ENCODE measurements at places on chromosomes 3 and 15.

DNA sequence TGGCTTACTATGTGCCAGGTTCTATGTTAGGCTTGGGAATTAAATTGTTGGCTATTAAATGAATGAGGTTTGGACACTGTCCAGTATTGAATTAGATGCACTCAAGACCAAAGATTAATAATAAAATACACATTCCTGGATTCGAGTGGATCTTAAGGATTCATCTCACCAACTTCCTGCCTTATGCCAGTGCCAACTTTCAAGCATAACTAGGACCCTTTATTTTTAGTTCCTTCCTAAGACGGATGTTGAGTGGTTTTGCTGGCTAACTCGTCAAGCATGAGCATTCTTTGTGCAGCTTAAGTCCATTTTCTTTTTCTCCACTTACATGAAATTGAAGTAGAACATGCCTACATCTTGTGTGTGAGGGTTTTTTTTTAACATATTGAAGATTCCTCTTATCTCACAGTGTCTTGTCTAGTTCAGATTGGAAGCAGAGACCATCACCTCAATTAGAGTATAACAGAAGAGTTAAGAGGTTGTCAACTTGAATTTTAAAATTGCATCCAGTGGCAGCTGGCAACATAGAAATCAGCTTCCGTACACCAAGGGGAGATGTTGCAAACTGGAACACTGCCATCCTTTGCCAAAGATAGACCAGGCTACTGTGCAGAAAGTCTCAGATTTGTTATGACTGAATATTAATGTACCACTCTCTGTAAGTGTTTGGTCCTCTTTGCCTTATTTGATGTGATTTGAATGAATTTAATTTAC is 106.3 kb upstream of the BFSP2 start:
- DNase-seq, result no peak

- DNase-seq, result peak; percentile 75
These were observed 165.0 kb downstream of the ABHD5 start for GRCh38 chr3:43855674-43856299.

DNA sequence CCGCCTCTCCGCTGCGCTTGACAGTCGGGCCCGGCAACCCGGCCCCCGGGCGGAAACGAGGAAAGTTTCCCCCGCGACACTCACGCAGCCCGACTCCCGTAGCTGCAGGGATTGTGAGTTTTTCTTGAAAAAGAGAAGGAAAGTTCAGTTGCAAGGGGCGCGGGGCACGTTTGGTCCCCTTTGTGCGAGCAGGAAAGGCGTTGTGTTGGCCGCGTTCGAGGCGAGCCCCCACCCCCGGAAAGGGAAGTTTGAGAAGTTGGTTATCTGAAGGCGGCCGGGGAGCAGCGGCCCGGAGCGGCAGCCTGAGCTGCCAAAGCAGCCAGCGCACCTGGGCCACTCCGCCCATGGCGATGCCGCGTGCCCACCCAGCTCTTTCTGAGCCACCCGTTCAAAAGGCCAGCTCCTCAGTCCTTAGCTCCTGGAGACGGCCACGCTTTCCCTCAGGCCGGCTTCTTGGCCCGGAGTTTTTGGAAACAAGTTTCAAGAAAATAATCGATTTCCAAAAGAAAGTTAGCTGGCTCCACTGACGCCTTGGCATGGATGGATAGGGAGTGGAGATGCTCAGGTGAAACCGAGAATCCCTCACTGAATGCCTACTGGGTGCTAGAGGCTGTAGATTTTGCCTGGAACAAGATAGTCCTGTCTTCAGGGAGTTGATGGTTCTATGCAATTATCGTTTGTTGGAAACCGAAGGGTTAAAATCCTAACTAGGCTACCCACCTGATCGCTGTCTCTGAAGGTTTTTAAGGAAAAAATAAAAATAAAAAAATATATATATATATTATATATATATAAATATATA is 832 bp downstream of the TGFBR2 start:
- peak; percentile 39 for DNase-seq

DNA sequence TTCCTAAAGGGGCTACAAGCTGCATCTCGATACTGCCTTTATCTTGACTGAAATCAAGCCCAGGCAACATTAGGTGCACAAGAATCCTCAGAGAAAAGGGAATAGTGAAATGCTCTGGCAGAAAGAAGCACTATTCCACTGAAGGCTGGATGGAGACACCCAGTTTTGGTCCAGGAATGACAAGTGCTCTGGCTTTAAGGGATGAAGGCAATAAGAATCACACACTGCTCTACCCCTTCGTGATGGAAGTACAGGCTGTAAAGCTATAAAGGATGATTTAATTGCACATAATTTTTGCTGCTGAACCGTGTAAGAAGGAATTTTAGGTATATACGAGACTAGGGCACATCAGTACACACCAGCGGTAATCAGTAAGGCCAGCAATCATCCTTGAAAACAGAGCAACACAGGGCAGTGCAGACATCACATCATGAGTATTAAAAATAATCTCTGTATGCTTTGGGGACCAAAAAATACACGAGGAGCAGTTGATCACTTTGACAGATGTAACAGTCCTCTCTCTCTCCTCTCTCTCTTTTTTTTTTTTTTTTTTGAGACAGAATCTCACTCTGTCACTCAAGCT is 414.6 kb upstream of the TBL1XR1 start:
- no peak for DNase-seq

DNA sequence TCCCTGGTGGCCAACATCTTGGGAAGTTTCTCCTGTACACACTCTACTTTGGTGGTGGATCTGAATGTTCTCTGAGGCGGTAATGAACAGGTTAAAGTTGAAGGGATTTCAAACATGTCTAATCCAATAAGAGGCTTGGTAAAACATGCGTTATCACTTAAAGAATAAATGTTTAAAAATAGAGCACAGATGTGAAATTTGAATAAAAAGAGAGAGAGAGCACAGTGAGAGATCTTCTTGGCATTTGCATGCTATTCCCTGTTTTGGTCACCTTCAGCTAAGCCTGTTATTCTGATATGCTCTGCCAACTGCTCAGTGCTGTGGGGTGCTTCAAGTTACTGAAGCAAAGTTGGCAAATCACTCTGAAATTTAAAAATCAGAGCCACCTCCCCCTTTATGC is 237.7 kb upstream of the WNT5A start:
- DNase-seq, result no peak

DNA sequence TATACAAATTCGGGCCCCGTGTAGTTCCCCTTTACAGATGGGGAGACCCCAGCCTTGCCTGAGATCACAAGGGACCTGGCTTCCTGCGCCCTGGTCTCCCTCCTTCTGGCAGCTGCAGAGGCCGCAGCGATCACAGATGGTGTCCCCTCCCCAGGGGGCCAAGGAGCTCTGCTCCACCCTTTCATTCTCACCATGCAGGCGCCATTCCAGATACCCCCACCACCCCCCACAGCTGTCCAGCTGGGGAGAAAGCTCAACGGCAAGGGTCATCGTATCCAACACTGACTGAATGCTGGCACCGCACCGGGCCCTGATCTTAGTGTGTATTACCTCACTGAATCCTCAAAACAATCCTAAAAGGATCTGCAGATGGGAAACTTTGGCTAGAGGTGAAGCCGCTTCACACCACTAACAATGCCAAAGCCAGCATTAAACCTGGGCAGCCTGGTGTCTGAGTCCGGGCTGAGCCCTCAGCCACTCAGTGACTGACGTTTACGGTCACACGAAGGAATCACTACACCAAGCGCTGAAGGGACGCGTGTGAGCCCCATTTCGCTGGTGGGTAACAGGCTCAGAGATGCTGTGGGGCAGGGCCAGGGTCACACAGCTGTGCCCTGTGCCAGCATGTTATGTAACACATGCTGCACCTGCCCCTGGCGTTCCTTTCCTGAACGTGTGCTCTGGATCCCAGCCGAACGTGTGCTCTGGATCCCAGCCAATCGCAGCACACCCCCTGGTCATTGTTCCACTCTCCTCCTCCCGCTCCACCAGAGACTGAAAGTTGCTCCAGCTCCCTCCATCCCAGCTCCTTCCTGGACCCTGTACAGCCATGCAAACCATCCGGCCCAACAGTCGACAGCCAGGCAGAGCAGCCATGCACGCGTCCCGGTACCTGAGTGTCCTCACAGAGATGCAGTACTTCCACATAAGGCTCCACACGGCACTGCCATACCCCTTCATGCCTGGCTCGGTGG is 51.8 kb downstream of the IQSEC1 start:
- DNase-seq, result peak; percentile 81

DNA sequence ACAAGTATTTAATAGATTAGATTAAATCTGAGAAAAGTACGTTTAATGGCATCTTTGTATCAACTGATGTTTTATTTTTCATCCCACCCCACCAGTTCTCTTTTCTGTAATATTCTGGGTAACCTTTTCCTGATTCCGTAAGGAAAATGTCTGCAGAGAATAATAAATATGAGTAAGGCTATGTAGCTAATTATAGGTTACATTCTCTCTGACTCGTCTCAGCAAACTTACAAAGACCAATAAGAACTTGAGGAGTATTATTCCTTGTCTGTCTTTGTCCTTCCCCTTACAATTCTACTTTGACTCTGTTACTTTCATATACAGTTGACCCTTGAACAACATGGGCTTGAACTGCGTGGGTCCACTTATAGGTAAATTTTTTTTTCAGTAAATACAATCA is 12.1 kb downstream of the SNAP23 start:
- no peak for DNase-seq

- no peak for DNase-seq
These were observed 285.0 kb upstream of the ADAMTS9 start for GRCh38 chr3:64972793-64973192.

DNA sequence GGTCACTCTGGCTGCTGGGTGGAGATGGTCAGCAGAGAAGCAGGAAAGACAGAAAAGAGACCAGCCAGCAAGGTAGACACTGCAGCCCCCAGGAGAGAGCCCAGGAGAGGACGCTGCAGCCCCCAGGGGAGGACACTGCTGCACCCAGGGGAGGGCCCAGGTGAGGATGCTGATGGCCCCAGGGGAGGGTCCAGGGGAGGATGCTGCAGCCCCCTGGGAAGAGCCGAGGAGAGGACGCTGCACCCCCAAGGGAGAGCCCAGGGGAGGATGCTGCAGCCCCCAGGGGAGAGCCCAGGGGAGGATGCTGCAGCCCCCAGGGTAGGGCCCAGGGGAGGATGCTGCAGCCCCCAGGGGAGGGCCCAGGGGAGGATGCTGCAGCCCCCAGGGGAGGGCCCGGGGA is 196.7 kb upstream of the NSMCE3 start:
- DNase-seq, result no peak

- DNase-seq, result peak; percentile 61
These were observed at the start of gene PLCL2 for GRCh38 chr3:16884748-16885592. Gene PLCL2 (plus strand): TSS chr3:16884955. CDS start chr3:16885040, 85 bp downstream.

DNA sequence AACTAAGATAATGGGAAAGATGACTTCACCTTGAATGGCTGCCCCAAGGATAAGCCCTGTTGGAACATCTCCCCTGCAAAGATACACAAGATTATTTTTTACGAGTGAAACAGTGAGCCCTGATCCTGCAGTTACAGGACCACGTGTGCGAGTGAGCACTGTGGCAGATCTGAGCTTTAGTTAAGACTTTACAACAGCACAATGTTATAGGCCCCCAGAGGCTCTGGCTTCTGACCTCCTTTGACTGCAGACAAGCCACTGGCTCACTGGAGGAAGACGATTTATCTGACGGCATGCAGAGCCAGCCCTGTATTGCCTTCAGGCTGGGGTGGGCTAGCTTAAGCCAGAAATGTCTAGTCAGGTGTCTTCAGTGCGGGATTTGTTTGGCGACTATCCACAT is 174.4 kb downstream of the ARRDC4 start:
- no peak for DNase-seq

GRCh38 chr3:34780973-34781372 is 858.4 kb upstream of the ARPP21 start:
- DNase-seq, result no peak

GRCh38 chr3:126358038-126358815 is 1.0 kb upstream of the KLF15 start:
- DNase-seq, result peak; percentile 3

DNA sequence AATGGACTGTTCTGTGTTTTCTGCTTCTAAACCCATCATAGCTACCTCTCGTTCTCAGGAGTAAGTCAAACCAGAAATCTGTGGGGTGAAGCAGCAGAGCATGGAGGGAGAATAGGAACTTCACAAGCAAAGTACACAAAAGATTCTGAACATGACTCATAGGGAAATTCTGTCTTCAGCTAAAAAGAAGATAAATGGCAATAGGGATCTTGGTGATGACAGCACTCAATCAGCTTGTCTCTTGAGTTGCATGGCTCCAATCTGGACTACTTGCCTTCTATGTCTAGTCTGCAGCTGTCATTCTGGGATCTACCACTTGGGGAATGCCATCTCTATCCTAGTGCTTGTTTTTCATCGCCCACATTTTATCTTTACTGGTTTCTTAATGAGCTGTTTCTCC is 13.5 kb upstream of the GRAMD1C start:
- DNase-seq, result no peak

- DNase-seq, result peak; percentile 2
These were observed 6.9 kb downstream of the CORO2B start for GRCh38 chr15:68585574-68586273.

DNA sequence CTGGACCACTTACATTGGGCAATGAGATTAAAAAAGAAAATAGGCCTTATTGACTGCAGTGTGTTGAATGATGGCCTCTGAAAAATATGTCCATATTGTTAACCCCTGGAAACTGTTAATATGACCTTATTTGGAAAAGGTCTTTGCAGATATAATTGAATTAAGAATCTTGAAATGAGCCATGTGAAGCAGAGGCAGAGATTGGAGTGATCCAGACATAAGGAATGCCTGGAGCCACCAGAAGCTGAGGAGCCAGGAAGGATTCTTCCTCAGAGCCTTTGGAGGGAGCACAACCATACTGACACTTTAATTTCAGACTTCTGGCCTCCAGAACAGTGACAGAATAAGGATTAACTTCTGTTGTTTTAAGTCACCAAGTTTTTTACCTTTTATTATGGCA is 510.4 kb upstream of the AGTR1 start:
- DNase-seq, result no peak
